Transverse colon (tissue), 4 donors: ENCODE measurements at places on chromosomes 2 and 18.

GRCh38 chr2:174667250-174667860 lies 69.8 kb upstream of the WIPF1 start:
- DNase-seq, result no peak

- DNase-seq, result no peak
Measured at GRCh38 chr18:23626451-23627279, 36.0 kb downstream of the ANKRD29 start.

DNA sequence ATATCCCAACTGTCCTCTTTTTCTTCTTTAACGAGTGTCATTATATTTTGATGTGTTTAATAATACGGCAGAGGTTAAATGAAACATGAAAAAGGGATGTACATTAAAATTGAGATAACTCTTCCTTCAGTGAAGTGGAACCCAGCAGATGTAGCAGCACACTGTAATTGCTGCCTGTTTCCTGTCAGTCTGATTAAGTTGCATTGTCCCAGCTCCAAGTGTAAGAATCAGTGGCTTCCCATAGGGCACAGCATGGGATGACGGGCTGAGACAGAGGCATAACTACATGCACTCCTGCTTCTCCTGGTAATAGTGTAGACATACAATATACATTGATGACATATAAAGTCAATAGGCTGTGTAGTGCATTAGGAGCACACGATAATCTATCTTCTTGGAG lies 175.8 kb upstream of the TCF4 start:
- DNase-seq, result no peak

DNA sequence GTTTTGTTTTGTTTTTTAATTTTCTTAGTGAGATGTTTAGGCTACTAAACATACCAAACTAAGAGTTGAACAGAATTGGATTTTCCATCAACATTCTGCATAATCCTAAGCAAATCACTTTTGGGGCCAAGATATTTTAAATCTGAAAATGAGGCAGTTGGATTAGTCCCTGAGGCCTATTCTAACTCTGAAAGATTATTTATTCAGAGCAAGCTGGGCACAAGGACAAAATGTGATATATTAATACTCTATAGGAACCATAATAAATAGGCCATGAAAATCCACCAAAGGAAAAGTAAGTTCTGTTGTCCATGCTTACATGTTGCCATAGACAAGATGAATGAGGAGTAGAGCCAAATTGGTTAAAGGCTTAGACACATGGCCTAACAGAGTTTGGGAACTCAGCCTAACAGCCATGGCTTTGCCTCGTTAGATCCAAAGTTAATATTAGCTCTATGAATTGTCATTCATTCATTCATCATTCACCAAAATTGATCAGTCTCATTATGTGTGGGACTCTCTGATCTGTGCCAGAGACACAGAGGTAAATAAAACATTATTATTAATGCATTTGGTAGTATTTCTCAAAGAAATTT lies 183.5 kb downstream of the SCG2 start:
- no peak for DNase-seq

DNA sequence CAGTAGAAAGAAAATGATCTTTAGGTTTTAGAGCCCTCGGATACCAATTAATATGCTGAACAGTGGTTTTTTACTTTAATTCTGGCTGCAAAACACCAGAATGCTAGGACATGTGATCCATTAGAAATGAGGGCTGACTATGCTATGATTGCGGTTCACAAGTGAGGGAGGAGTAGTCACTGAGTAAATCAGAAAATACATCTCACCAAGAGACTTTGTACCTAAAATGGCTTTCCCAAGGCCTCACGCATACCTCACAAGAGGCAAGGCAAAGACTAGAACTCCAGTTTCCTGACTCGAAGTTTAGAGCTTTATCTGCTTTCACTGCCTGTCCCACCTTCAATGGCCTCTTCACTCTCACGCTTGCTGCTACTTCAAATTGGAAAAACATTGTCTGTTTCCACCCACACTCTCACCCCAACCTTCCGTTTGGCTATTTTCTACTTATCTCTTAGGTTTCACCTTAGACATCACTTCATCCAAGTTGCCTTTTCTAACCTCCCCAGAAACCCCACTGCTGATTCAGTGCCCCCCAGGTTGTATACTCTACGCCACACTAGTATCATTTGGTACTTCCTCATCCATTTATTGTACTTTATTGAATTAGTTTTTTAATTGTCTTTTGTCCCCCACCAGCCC lies 5.1 kb upstream of the MBD2 start:
- DNase-seq, result no peak

GRCh38 chr2:144858211-144858610 lies 338.3 kb upstream of the ZEB2 start:
- no peak for DNase-seq

- no peak for DNase-seq
Measured at GRCh38 chr2:105755895-105756294, 11.2 kb downstream of the NCK2 start.

DNA sequence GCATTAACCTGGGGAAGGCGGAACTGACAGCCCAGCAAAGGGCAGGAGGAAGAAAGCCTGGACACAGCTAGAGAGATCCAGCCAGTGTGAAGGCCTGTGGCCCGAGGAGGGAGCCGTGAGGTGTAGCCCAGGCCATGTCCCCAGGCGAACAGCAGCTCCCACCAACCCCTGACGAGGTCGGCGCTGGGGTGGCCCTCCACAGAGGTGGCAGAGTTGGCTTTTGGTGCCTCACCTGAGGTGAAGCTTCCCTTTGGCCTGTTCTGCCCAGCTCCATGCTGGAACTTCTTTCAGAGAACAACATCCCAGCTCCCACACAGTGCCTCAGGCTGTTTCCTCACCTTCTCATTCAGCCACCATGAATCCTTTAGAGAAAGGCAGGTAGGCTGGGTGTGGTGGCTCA lies 13.3 kb downstream of the TMEM177 start:
- DNase-seq, result no peak

- no peak for DNase-seq
Measured at GRCh38 chr2:218125626-218126080, at the start of gene CXCR2. Gene CXCR2 (plus strand): TSS chr2:218126028. CDS start chr2:218134802, 8,774 bp downstream.

GRCh38 chr2:104863468-104864279 lies 9.8 kb downstream of the POU3F3 start:
- DNase-seq, result no peak

DNA sequence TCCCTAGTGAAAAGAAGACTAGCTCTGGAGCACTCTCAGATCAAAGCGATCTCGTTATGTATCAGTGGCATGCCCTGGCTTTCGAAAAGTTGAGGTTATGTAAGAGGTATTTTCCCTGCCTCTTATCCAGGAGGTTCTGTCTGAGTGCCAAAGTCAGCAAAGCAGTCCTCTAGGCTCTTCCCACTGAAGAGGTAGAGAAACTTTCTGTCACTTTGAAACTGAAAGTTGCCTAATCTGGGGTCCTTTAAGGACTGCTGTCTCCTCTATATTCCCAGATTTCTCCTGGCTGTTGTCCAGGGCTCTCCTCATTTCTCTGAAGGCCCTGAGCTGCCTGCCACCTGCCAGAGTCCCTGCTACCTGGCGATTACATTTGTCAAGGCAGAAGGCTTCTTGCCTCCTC lies 96.3 kb downstream of the B3GNT2 start:
- peak; percentile 21 for DNase-seq

DNA sequence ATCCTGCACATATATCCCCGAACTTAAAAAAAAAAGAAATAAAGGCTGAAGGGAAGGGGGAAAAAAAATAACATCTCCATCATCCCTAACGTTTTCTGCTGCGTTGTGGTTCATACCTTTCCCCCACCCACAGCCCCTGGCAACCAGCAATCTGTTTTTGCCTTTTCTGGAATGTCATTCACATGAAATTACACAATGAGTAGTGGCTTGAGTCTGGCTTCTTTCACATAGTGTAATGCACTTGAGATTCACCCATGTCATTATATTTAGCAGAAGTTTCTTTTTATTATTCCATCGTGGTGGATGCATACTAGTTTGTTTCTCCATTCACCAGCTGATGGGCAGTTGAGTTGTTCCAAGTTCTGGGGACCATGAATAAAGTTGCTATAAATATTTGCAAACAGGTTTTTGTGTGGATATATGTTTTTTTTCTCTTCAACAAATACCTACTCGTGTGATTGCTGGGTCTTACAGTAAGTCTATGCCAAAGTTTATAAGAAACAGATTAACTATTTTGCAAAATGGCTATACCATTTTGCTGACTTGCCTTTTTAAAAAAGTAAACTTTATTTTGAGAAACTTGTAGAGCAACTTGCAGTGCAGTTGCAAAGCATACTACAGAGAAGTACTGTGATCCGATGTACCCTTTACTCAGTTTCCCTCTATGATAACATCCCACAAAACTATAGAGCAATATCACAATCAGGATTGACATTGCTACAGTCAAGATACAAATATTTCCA lies 322.5 kb downstream of the LPIN1 start:
- no peak for DNase-seq

DNA sequence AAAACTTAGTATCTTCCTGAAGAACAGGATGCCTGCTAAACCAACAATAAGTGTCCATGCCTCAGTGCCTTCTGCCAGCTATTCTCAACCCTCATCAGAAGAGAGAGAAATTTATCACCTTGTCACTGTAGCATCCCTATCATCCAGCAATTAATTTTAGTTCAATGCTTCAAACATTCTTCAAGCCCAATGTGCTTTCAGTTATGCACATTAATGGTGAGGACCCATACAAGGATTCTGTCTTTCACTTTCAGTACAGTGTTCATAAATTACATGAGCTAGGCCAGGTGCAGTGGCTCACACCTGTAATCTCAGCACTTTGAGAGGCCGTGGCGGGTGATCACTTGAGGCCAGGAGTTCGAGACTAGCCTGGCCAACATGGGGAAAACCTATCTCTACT lies 47.0 kb upstream of the MSH6 start:
- DNase-seq, result no peak

DNA sequence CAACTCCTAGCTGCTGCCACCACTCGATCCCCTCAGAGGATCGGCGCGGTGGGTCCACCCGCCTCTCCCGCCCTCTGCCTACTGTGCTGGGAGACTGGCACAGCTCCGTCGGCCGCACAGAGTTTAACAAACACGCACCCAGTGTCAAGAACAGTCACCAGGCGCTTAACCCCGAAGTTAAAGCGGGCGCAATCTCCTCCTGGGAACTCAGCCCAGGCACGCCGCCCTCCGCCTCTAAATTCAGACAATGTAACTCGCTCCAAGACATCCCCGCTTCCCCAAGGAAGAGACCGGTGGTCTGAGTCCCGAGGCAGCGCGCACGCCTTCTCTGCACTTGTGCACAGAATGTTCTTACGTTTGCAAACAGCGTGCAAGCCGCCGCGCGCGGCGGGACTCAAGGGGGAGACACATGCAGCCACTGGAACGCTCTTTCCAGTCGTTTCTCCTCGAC lies 533 bp downstream of the CXCR4 start:
- DNase-seq, result peak; percentile 35

DNA sequence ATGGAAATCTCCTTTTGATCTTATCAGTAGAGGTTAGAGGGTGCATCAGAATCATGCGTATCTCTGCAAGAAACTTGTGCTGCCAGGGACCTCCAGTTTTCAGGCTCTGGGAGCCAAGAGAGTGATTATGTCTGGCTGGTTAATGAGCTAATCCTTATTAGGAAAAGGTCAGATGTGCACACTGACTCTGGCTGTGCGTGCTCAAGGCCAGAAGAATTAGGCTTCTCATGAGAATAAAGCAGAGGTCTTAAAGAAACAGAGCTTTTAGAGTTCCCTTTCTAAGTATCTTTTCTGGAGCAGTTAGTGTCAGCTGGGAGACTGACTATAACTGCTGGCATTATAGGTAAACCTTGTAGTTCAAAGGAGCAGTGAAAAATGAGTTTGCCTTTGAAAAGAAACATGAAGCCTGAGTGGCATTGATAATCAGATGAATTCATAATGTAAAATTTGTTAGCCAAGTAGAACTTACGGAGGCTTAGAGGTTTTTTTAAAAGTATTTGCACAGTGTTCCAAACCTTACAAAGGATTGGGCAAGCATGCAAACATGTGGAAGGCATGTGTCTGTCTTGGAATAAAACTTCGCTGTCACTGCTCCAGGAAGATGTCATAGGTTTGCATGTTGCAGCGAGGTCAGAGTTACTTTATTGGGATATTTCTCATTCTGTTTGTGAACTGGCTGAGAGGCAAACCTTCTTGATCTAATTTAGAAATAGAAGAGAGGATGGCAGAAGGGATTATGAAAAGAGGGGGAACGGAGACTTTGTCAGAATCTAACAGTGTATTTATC lies 151.7 kb downstream of the ARHGAP28 start:
- no peak for DNase-seq
